ENCODE measurements at places on chromosomes 12 and 14. TPM values are rescaled to one million over a fixed set of nuclear protein-coding genes. Genes with fewer than 3 reads are reported as not detected.

- DNase-seq, result no peak
Observed at GRCh38 chr12:110058875-110059615, 10.7 kb upstream of the C12orf76 start.

- no peak for DNase-seq
Observed at GRCh38 chr14:91830777-91831176, 36.6 kb downstream of the TC2N start.

DNA sequence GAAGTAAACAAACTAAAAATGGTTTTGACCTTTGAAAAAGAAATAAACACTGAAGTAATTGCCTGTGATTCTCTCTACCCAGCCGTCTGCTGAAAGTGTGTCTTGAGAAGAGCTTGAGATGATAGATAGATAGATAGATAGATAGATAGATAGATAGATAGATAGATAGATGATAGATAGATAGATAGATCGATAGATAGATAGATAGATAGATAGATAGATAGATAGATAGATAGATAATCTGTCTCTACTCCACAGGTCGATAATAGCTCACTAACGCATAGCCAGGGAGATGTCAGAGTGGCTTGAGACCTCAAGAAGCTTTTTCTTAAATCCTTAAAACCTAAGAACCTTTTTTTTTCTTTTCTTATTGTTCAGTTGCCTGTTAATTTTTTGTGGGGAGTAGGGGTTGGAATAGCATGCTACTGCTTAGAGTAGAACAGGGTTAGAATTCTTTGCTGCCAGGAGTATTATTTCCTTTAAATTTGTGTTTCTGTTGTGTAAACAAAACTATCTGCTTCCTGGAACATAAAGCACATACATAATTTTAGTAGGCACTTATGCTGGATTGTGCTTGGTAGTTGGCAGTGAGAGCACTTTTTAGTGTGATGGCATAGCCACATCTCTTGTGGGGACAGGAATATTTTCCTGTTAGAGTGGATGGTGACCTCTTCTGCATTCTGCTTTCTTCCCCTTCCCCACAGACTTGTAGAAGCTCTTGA is 169.5 kb downstream of the FBXL14 start:
- no peak for DNase-seq

DNA sequence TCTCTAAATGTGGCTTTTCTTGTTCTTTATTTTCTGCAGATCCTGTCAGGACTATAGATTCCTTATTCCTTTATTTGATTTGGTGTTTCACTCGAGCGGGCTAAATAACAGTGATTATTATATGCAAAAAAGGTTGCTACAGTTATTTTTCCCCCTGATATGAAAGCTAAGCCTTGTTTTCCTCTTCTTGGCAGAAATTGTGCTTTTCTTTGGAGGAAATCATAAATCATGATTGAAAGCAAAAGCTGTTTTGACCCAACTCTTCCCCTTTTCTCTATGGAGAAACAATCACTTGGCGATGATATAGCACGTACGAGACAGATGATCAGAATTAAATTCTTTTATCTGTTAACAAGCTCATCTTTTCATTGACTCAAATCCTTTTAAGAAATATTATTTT is 31.4 kb downstream of the PPFIBP1 start:
- no peak for DNase-seq

DNA sequence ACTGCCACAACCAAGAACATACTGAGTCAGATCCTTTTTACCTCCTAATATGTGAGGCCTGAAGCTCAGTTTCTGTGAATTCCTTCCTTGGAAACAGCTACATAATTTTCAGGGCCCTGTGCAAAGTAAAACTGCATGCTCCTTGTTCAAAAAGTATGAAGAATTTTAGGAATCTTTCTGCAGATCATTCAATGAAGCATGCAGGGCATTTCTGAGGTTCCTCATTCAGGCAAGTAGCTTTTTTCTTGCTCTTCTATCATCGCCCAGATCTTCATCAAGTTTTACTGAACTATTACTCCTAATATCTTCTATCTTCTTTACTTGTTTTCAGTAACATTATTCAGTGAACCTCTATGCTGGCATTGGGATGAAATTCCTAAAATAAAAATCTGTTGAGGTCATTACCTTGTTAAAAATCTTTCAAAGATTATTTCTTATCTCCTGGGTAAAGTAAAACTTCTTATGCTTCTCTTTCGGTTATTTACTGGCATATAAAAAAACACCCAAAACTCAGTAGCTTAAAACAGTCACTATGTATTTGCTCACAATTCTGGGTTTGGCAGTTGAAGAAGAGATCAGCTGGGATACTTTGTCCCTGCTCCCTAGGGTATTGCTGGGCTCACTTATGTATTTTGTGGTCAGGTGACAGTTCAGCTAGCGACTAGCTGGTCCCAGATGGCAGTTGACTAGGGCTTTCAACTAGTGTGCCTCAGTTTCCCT is 42.6 kb upstream of the KRR1 start:
- DNase-seq, result no peak

- DNase-seq, result peak; percentile 45
Observed at GRCh38 chr14:104393199-104393897, 186.2 kb upstream of the C14orf180 start.

DNA sequence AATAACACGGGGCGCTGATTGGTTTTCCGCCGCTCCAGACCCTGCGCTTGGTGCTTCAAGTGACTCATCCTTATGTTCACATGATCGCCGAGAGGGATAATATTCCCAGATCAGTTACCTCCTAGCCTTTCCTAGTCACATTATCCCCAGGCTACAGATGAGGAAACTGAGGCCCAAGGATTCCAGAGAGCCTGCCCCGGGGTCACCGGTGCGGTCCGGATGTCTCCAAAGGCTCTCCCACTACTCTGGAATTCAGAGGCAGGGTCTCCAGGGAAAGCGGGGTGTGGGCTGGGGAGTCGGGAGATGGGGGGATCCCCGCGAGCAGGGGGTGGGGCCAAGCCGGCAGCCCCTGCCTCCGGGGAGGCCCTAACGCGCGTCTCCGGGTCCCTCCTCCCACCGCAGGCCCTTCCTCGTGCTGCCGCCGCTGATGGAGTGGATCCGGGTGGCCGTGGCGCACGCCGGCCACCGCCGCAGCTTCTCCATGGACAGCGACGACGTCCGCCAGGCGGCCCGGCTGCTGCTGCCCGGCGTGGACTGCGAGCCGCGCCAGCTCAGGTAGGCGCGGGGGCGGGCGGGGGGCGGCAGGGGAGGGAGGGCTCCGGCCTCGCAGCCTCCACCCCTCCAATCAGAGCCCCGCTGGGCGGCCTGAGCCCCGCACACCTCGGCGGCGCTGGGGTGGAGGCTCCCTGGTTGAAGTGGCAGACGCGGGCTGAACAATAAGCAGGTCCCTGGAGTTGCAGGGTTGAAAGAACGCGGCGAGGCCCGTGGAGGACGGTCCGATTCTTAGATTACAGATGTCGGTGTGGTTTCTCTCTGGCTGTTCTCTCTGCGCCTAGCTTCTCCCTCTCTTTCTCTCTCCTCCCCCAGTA is 104.6 kb upstream of the PWP1 start:
- DNase-seq, result no peak

- DNase-seq, result no peak
Observed at GRCh38 chr14:75183225-75183624, 6.8 kb upstream of the TMED10 start.

DNA sequence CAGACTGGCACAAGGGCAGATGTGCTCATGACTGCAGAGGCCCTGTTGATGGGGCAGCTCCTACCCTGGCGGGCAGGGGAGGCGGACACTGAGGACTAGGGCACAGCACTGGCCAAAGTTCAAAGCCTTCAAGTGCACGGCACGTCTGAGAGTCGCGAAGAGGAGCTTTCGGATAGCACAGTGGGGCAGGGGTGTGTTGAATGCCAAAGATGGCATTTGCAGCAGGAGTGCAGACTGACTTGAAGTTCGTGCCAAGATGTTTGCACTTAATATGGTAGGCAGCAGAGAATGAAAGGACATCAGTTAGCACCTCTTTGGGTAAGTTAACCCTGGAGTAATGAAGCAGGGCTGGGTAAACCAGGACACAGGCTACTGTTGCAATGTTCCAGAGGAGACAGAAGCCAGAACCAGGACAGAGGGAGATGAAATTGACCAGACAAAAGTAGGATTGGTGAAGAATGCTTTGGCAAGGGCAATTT is 6.7 kb upstream of the EML1 start:
- DNase-seq, result peak; percentile 70

- no peak for DNase-seq
Observed at GRCh38 chr12:79956896-79957295, 22.0 kb upstream of the PPP1R12A start.

A2M gene
- total RNA-seq, result 503 TPM

CEP170B gene
- 19.1 TPM for total RNA-seq

ZNF410 gene
- 21.0 TPM for total RNA-seq

PIK3C2G gene
- not detected for total RNA-seq

MGST1 gene
- total RNA-seq, result 77.7 TPM
